ENCODE measurements at places on chromosomes 2 and 18.

DNA sequence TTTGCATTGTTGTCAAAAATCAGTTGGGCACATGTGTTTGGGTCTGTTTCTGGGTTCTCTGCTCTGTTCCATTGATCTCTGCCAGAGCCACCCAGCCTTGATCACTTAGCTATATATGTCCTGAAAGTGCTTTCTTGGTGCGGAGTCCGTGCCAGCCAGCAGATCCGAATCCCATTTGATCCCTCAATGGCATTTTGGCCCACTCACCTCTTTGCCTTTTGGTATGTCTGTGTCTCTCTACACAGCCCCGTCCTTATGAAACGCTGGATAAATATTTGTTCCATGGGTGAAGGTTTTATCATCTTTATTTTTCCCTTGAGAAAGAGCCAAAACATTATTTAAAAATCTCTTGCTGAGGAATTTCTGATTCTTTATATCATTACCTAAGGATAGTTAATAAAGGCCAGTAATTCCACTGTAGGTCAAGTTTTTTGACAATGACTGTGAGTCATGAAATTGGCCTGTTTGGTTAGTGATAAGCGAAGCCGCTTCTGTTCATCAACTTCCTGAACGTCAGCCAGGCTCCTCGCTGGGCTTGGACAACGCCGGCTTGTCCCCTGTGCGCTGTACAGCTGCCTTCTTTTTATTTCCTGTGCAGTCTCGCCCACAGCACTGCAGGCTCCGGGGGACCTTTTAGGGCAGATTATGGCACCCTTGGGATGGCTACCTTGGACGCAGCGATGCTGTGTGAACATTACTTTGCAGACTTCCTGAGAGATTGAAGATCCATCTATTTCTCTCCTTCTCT lies 24.9 kb downstream of the MTCL1 start:
- DNase-seq, result peak; percentile 74

GRCh38 chr2:219440388-219441256 lies 6.0 kb downstream of the SPEG start:
- DNase-seq, result no peak

DNA sequence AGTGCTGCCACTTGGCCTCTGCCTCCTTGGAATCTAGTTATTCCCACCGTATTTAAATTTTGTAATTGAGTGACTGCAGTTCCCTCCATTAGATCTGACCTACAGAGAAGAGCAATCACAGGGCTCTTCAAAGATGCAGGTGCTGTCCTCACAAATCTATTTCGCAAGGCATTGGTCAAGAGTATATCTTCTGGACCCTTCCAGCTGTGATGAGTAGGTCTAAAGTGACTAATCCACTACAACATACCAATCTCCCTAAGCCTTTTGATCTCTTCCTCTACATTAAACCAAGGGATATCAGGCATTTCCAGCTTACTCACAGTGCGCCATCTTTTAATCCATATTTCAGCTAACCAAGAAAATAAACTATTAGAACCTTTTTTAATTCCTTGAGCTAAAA lies 65.1 kb upstream of the COL3A1 start:
- DNase-seq, result no peak

GRCh38 chr2:196486146-196486545 lies 153.4 kb upstream of the CCDC150 start:
- DNase-seq, result no peak

- no peak for DNase-seq
Observed at GRCh38 chr18:44777457-44778192, 96.9 kb downstream of the SETBP1 start.

- DNase-seq, result peak; percentile 87
Observed at GRCh38 chr18:13710414-13710831, 15.9 kb downstream of the FAM210A start.

DNA sequence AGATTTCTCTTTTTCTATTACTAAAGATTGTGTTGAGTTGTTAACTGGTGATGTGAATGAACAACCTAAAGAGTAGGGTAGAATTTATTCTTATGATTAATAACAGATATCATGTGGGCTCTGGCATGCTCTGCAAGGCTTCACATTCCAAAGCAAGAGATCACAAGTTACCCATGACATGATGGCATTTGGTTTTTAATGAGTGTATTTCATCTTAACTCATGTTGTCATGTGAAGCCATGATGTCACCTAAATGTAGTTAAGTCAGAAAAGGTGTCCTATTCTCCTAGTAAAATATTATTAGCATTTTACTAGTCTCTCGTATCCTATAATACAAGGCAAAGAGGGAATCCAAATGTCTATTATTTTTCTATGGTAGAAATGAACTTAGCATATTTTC lies 678.0 kb downstream of the ARHGAP15 start:
- no peak for DNase-seq

GRCh38 chr2:175834477-175834876 lies 167.6 kb downstream of the LNPK start:
- DNase-seq, result no peak

DNA sequence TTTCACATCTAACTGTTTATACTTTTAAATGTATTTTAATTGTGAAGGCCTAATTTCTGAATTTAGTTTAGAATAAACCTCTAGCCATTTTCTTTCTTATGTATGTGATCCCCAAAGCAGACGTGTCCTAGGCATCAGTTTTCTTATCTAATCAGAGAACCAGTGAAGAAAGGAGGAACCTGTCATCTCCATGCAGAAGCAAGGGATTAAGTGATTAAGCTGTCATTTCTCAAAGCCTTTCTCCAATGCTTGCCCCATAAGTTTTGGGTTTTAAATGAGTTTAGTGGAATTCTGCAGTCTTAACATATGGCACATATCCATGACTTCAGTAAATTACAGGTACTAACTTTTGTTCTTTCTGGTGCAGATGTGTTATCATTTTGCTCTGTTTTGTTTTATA lies 190.4 kb downstream of the PLCL1 start:
- DNase-seq, result no peak

GRCh38 chr2:197777823-197778407 lies 7.2 kb downstream of the BOLL start:
- DNase-seq, result peak; percentile 16

DNA sequence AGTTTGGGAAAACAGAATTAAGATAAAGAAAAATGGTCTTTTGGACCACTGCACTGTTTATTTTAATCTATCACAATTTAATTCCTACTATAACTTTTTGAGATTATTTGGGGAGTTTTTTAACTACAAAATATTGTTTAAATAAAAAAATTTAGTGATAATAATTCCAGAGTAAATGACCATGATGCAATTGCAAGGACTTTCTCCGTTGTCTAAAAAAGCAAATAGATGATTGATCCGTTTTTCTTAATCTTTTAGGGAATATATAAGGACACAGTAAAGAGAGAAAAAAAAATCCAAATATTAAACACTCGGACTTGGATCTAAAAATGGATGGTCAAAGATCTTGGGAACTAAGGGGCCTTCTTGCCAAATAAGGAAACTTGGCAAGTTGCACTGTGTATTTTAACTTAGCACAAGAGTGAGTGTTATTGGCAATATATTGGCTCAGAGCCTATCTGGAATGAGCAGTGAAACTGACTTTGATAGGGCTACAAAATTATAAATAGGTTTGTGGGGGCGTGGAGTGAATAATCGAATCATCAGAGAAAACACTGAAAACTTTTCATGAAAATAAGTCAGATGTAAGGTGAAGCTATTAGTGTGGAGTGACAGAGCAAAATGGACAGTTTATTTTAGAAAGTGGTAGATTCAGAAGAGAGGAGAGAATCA lies 2.0 kb downstream of the MAP3K20 start:
- DNase-seq, result no peak

DNA sequence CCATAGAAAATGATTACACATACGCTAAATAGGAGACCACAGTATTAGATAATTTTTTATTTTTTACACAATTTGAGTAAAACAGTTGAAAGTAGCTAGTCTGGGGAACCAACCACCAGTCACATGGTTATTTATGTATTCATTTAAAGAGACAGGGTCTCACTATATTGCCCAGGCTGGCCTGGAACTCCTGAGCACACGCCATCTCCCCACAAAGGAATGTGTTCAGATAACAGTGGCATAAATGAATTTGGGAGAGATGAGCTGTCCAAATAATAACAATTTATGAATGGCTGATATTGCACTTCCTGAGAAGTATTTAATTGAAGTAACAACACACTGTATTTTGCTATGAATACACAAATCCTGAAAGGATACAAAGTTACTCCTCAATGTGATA lies 39.7 kb downstream of the KIDINS220 start:
- no peak for DNase-seq

- DNase-seq, result no peak
Observed at GRCh38 chr2:23107327-23107941, 277.5 kb upstream of the KLHL29 start.

DNA sequence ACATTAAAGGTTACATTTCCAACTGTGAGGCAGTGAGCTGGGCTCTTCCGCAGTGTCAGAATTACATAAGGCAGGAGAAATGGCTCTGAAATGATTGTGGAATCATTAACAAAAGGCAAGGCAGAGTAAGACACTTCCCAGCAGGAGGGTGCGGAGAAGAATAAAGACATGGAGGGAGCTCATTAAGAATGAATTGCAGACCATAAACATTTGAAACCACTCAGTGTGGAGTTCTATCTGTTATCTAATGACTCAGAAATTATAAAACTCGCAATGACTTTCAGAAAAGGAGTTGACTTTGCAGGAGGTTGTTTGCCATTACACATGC lies 77.0 kb downstream of the SMIM21 start:
- no peak for DNase-seq

DNA sequence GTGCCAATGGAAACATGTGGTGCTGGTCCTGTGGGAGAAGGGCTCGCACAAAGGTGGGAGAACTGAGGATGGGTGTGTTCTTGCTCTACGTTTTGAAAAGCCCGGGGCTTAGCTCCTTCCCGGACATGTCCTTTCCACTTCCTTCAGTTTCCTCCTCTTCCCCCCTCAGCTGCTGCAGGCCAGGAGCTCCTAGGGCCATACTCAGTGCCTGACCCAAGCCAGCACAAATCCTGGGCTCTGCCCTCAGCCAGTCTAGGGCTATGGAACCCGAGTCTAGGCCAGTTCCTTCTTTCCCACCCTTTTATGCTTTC lies 1.4 kb upstream of the SIX2 start:
- DNase-seq, result no peak

- no peak for DNase-seq
Observed at GRCh38 chr2:224666951-224667553, 49.1 kb downstream of the CCDC195 start.

DNA sequence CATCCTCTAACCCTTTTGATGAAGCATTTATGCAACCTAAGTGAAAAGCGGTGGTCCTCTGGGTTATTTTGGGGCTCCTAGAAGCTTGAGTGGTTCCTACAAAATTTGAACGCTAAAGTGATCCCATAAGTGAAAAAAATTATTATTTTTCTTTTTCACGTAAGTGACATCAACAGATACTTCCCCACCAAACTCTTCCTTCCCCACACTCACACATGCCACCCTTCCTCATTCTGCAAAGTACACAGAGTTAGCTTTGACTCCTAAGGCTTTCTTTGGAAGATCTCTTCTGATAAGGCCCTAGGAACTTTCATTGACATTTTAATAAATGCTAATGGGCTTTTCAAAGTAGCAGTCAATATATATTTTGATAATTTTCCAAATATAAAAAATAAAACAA lies 109.7 kb downstream of the DOCK10 start:
- no peak for DNase-seq

DNA sequence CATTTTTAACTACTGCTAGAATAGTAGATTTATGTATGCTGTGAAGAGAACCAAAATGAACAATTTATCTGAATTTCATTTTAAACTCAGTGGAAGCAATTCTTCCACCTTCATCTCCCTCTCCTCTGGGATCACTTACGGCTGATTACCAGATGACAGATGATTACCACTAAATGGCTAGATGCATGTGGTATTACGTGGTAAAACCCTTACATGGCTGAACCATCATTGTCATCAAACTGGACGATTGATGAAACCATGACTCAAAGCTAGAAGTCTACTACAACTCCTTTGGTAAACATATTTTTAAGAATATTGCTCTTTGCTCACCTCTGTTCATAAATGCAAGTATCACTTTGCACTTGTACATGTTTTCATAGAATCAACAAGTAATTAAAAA lies 48.5 kb upstream of the DOCK10 start:
- DNase-seq, result no peak

- DNase-seq, result no peak
Observed at GRCh38 chr18:36215577-36215976, 28.3 kb downstream of the MOCOS start.

Data from HCT116 (cell line).